ENCODE measurements at places on chromosomes 16 and 17.
A peak's percentile ranks its signal among the peaks of the same experiment; 100 is the strongest.

GRCh38 chr17:33436321-33436720 lies 143.2 kb upstream of the ASIC2 start:
- DNase-seq = peak; percentile 7

GRCh38 chr17:81238490-81238814 lies 403 bp downstream of the TEPSIN start:
- no peak for DNase-seq

DNA sequence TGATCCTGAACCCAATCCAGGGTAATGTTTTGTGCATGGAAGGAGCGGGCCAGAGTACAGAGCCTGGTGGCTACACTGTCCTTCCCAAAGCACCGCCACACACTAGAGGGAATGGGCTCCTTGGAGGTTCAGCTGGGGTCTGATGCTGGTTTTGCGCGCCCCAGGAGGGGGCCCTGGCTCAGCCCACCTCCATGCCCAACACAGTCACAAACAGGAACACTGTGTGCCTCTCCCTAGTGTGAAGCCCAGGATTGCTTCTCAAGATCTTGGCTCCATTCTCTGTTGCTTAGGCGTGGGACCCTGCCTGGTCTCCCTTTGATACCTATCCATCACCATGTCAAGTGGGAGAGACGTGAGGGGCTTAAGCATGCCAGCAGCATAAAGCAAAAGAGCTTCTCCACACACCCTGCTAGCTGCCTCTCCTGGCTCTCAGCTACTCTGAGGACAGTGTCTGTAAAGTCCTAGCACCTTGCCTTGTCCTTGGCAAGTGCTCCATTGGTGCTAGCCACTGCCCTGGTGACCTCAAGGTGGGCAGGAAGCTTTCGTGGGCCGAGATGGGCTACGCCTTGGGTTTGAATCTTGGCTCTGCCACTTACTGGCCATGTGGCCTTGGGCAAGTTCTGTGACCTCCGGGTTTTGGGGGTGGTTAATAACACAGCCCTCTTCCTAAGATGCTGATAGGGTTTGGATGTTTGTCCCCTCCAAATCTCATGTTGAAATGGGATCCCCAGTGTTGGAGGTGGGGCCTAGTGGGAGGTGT lies 122.2 kb downstream of the C16orf78 start:
- DNase-seq = no peak

GRCh38 chr16:19898924-19899604 lies 14.4 kb upstream of the GPRC5B start:
- peak; percentile 61 for DNase-seq

GRCh38 chr17:33120103-33120502 lies 128.5 kb downstream of the SPACA3 start:
- no peak for DNase-seq

DNA sequence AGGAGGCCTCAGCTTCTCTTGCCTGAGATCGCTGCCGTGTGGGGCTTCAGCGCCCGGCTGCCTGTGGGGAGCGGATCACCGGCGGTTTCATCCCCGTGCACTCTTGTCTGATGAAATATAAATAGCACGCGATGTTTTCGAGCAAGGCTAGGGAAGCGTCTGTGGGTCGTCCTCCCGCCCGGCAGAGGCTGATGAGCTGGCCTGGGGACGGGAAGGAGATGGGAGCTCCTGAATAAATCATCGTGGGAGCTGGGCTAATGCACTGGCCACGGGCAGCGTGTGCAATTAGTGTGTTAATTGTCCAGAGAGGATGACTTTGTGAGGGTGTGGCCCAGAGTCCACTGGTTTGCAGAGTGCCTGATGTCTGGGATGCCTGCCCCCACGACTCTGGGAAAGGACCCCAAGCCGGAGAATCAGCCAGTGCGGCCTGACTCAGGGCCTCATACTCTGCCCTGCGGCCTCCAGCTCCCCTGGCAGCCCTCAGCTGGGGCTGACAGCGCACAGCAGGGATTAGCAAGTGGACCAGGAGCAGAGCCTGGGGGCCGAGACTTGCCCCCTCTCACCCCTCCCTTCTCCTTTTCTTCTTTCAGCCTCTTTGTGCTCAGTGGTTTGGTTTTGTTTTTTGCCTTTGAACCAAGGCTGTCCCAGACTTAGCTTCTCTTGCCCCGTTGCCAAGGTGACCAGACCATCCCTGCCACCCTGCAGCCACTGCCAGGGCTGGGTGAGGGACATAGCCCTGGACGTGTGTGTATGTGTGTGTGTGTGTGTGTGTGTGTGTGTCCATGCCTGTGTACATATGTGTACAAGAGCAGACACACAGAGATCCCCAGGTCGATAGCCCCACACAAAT lies 21.4 kb downstream of the KCNJ12 start:
- peak; percentile 19 for DNase-seq

DNA sequence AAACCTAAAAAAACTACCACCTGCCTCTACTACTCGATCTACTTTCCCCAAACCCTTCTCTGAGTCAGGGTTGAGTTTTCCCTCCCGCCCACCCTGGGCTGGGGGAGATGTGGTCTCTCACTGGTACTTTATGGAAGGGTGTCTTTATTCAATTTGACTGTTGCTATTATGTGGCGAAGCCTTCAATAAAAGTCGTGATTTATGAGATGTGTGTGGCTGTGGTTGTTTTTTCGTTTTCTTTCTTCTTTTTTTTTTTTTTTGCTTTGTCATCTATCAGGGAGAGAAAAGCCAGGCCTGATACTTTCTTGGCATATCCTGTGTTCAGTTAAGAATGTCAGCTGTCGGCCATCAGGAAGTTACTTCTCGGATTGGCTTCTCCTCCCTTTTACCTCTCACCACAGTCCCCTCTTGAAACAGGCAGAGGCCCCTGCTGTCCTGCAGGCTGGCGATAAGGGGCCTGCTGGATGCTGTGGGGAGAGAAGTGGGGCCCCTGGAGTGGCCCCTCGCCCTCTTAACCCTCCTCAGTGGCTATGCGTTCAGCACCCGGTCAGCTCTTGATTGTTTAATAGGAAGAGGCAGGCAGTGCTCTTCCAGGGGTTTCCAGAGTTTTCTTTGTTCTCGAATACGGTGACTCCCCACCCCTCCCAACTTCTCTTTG lies 123.0 kb downstream of the MSI2 start:
- peak; percentile 37 for DNase-seq

DNA sequence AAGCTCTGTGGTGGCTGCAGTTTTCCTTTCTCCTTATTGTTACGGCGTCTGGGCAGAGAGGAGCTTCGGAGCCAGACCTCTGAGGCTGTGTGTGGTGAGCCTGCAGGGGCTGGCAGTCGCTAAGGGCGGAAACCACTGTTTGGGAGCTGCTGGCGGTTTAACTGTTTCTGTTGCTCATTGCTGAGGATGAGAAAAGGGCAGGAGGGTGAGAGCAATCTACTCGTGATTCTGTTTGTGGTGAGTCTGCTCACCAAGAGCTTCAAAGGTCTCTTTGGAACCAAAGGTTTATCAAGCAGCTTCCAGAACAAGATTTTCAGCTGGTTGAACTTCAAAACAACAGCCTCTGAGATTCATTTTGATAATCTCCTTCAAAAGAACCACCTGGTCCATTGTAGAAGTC lies 143.9 kb downstream of the ANKFN1 start:
- DNase-seq = peak; percentile 96

- no peak for DNase-seq
These were observed 12.3 kb upstream of the CDRT4 start for GRCh38 chr17:15479703-15480102.

- peak; percentile 39 for DNase-seq
These were observed 20.5 kb upstream of the SDR42E2 start for GRCh38 chr16:22141767-22142166.

DNA sequence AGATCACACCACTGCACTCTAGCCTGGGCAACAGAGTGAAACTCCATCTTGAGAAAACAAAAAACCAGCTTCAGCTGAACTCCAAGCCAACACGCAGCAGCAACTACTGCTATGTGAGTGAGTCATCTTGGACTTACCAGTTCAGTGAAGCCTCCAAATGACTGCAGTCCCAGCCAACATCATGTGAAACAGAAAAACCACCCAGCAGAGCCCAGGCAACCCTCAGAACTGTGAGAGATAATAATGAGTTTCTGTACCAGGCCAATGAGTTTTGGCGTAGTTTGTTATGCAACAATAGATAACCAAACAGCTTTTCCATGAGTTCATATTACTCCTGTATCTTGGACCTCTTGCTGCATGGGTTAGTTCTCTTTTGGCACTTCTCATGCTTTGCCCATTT lies 23.3 kb downstream of the PHF12 start:
- peak; percentile 50 for DNase-seq

DNA sequence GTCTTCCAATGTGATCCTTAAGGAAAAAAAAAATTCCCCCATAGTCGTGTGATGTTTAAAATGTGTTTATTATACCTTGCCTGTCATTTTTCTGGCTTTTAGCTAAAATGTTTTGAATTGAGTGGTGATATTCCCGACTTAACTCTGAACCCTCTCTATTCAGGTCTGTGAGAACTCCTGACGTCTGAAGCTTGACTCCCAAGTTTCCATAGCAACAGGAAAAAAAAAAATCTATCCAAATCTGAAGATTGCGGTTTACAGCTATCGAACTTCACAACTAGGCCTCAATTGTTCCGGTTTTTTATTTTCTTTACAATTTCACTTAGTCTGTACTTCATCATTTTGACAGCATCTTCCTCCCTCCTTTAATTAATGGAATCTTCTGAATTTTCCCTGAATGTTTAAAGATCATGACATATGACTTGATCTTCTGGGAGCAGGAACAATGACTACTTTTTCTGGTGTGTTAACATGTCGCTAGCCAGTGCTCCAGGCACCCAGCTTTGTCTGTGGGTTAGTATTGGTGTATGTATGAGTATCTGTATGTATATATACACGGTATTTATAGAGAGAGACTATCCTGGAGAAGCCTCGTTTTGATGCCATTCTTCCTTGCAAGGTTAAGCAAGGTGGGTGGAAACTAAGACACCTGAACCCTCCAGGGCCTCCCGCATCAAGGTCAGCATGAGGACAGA lies 12.8 kb upstream of the HSBP1 start:
- DNase-seq = no peak

- DNase-seq = peak; percentile 69
These were observed 14.9 kb upstream of the STAT3 start for GRCh38 chr17:42403150-42403549.

DNA sequence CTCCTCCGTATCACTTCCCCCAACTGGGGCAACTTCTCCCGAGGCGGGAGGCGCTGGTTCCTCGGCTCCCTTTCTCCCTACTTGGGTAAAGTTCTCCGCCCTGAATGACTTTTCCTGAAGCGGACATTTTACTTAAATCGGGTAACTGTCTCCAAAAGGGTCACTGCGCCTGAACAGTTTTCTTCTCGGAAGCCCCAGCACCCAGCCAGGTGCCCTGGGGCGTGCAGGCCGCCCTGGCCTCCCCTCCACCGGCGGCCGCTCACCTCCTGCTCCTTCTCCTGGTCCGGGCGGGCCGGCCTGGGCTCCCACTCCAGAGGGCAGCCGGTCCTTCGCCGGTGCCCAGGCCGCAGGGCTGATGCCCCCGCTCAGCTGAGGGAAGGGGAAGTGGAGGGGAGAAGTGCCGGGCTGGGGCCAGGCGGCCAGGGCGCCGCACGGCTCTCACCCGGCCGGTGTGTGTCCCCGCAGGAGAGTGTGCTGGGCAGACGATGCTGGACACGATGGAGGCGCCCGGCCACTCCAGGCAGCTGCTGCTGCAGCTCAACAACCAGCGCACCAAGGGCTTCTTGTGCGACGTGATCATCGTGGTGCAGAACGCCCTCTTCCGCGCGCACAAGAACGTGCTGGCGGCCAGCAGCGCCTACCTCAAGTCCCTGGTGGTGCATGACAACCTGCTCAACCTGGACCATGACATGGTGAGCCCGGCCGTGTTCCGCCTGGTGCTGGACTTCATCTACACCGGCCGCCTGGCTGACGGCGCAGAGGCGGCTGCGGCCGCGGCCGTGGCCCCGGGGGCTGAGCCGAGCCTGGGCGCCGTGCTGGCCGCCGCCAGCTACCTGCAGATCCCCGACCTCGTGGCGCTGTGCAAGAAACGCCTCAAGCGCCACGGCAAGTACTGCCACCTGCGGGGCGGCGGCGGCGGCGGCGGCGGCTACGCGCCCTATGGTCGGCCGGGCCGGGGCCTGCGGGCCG lies 1.6 kb downstream of the HIC1 start:
- no peak for DNase-seq

GRCh38 chr17:36485805-36486203 lies 677 bp upstream of the ZNHIT3 start:
- DNase-seq = peak; percentile 57

GRCh38 chr16:14529010-14529669 lies 100.9 kb downstream of the PARN start:
- peak; percentile 81 for DNase-seq

DNA sequence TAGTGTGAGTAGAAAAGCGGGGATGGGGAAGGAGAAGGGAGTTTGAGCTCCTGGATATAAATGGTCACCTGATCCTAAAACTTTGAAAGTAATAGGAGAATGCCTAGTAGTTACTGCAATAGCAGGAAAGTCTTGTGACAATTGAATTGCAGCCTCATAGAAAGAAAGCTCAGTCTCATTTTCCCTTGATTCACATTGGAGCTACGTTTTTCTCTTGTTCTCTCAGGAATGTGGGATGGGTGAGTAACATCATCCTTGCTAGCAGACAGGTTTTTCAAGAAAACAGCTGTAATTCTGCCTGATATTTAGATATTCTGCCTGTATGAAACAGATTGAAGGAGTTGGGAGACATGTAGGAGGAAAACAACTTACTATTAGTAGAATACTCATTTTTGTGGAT lies 25.3 kb downstream of the SF3B3 start:
- no peak for DNase-seq

- no peak for DNase-seq
These were observed 6.2 kb downstream of the GGA2 start for GRCh38 chr16:23504076-23504452.

GRCh38 chr17:30929081-30929633 lies 7.4 kb downstream of the ADAP2 start:
- no peak for DNase-seq

GRCh38 chr17:61635913-61636432 lies 45.0 kb upstream of the NACA2 start:
- peak; percentile 69 for DNase-seq

GRCh38 chr16:78813661-78814311 lies 714.3 kb downstream of the WWOX start:
- no peak for DNase-seq

DNA sequence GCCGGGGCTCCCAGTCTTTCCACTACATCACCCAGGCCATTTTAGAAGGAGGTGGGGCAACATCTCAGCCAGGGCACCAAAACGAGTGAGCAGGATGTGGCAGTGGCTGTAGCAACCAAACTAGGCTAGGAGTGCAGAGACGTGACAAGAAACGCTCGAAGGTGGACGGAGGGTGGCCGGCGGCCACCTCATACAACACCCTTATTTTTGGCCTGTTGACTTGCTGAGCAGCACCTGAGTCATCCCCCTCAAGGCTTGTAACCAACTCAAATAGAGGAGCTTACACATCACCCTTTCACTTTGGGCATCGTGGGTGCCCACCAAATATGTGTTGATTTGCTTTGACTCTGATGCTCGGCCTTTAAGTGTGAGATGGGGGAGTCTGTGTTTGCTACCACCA lies 23.7 kb upstream of the SOX9 start:
- DNase-seq = no peak

- DNase-seq = no peak
These were observed 61.9 kb downstream of the ARHGAP17 start for GRCh38 chr16:24953306-24953705.

All from NB4 (cell line).